ENCODE measurements at places on chromosomes 4 and X. TPM values are rescaled to one million over a fixed set of nuclear protein-coding genes. Genes with fewer than 3 reads are reported as not detected.

Gene GK
- total RNA-seq: 31.3 TPM

Gene TLR10
- total RNA-seq: not detected

Gene HSPA4L
- total RNA-seq: 45.4 TPM

GRCh38 chrX:7091923-7092322 is 55.6 kb upstream of the STS start:
- DNase-seq: no peak

Gene DCAF8L2
- not detected for total RNA-seq

Gene SSX2
- total RNA-seq: not detected

DNA sequence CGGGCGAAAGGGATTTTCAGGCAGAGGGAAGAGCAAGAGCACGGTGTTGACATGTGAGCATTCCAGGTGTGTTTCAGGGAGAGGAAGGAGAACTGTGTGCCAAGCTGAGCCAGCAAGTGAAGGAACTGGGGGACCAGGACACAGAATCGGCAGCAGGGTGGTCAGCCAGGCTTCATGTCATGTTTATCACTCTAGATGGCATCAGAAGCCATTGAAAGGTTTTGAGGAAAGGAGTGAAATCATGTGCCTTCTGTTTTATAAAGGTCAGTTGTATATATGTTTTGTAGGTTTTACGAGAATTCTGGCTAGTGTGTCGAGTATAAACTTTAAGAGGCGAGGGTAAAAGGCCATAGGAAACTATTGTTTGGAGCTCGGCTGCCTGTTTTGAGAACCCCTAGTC is 682.3 kb downstream of the TRIML1 start:
- no peak for DNase-seq

DNA sequence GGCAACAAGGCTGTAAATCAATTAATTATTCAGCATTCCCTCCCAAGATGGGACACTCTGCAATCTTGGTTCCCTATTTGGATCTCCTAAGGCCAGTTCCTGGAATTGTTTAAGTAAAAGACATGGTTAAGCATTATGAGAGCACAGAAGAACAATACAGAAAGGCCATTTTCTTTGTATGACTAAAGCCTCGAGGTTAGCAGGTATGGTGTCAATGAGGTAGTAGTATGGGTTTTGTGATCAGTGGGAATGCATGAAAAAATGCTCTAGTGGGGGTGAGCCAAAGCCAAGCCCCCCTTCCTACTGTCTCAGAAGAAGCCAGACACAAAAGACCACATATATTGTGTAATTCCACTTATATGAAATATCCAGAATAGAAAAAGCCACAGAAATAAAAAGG is 61.7 kb upstream of the S100G start:
- DNase-seq: no peak

GRCh38 chr4:174467107-174467506 is 55.2 kb downstream of the HPGD start:
- DNase-seq: no peak

Gene FRAS1
- total RNA-seq: 8.3 TPM

Gene ALPK1
- total RNA-seq: 12.9 TPM

- DNase-seq: no peak
Observed at GRCh38 chr4:57077550-57078343, 32.4 kb downstream of the IGFBP7 start.

Gene CNGA1
- total RNA-seq: 3.1 TPM

DNA sequence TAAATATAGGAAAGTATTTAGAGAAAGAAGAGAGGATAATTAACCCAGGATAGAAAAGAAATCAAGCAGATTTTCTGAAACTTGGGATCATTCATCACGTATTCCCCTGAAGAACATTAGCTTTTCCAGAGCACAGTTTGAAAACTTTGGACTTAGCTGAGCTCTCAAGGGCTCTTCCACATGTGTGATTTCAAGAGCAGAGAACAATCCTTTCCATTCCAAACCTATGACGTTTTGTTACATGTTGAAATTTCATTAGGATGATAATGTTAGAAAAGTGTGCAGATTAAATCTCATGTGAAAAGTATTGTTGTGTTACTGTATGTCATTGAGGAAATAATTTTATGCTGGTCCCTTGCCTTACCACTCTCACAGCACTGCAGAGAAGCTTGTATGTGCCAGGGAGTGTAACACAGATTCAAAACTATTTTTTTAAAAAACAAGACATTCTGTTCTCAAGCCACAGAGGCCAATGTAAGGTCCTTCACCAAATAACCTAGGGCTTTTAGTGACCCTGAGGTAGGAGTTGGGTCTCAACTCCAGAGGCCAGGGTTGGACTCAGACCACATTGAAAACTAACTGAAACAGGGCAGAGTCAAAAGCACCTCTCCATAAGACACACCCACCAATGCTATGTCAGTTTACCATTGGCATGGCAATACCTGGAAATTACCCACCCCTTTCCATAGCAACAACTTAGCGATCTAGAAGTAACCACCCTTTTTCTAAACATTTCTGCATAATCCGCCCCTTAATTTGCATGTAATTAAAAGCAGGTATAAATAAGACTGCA is 141.3 kb downstream of the ANXA5 start:
- DNase-seq: no peak
